CD4-positive, alpha-beta T cell treated with Interferon gamma for 1 hour (primary cell): ENCODE measurements at places on chromosomes 2 and 18.

DNA sequence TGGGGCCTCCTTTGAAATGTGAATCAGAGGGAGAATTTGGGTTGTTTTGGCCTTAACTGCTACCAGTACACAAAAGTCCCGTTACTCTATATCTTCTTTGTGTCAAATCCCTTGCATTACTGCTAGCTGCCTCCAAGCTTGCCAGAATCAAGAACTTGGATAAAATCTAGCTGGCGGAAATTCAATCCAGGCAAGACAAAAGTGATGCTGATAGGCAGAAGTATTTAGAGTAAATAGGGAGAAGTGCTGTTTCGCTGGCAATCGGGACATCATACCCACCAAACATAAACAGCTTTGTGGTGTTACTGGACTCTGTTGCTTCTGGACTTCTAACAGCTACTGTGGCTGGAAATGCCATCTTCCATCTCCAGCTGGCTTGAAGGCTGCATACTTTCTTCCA lies 2.5 kb downstream of the IFIH1 start:
- DNase-seq, result no peak

DNA sequence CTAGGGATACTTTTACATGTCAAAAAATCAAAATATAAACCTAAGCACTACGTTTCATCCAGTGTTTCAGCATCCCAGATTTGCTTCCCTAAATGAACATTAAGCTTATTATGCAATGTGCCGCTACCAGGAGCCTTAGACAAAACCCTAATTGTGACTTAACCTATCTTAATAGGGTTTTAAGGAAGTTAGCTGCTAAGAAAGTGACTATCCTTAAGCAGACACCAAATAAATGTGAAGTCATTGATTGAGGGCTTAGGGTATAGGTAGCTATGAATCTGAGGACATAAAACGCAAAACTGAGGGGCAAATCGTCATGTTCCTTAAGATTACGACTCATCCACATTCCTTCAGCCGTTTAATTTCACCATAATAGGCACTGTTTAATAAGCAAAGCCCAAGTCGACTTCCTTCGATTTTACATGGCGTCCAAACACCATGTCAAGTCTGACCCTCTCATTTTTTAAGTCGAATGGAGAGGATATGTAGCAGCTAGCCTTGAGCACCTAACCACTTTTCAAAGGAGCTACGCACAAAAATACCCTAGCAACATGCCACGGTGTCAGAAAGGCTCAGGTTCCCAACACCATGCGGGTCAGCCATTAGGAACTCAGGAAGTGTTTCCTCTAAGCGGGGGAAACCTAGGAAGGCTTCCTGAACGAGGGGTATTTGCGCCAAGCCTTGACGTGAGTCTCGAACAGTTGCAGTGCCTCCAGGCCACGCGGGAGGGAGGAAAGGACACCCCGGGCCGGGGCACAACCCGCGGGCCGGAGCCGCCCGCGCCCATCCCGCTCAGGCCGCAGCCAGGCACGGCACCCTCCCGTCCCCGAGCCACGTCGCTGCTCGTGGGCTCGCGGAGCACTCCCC lies 1.0 kb downstream of the HDLBP start:
- no peak for DNase-seq

- DNase-seq, result no peak
These were observed 42.3 kb downstream of the IL1R2 start for GRCh38 chr2:102033750-102034682.

DNA sequence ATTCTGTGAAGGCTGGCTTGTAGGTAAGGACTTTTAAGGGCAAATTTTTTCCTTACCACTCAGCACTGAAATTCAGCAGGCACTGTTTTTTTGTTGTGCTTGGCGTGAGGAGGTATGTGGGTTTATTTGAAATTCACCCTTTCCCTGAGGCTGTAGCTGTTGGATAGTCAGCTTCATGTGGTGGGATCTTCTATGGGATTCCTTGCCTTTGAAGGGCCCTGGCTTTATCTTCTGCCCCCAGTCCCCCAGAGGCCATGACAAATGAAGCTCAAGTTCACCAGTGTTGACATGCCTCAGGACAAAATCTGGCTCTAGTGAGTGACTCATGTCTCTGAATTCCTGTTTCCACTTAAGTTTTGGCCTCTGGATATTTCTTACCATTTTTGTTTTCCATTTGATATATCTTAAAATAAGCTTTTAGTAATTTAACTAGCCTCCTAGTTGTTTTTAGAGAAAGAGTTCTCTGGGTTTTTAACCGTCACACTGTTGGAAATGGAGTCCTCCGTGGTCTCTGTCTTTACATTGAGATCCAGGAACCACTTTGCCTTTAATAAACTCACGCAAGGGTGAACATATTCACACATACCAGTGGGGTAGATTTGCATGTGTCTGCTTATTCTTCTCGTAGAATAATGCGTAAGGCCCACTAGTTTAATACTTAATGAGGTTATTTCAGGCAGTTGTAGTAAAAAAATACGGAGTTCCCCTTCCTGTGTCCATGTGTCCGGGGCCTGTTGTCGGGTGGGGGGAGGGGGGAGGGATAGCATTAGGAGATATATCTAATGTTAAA lies 211.1 kb upstream of the FAM98A start:
- no peak for DNase-seq

- DNase-seq, result peak; percentile 42
These were observed 137.5 kb downstream of the TPO start for GRCh38 chr2:1550658-1551316.

DNA sequence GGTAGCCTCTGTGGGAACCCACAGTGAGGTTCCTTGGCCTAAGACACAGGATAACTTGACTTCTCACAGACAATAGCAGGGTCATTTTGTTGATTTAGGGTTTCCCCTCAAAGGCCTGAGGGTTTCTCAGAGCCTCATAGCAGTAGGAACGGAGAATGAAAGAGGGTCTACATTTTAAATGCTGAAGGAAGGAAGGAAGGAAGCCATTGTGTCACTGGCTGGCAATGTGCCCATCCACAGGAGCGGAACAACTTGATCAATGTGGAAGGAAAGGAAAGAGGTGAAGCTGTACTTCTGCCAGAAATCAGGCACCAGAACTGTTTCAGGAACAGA lies 5.1 kb downstream of the IL1B start:
- peak; percentile 34 for DNase-seq

DNA sequence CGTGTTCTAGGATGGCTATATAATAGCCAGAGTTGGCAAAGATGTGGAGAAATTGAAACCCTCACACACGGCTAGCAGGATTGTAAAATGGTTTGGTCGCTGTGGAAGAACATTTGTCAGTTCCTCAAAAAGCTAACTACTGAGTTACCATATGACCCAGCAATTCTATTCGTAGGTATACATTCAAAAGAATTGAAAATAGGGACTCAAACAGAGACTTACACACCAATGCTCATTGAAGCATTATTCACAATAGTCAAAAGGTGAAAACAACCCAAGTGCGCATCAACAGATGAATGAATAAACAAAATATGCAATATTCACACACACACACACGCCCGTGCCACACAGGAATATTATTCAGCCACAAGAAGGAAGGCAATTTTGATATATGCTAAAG lies 98.7 kb downstream of the PLA2R1 start:
- DNase-seq, result no peak

GRCh38 chr2:167946441-167946841 lies 301.0 kb downstream of the STK39 start:
- no peak for DNase-seq

GRCh38 chr2:64860276-64860885 lies 128.8 kb upstream of the SLC1A4 start:
- peak; percentile 11 for DNase-seq

- no peak for DNase-seq
These were observed 68.8 kb upstream of the CDC42EP3 start for GRCh38 chr2:37740164-37740739.

DNA sequence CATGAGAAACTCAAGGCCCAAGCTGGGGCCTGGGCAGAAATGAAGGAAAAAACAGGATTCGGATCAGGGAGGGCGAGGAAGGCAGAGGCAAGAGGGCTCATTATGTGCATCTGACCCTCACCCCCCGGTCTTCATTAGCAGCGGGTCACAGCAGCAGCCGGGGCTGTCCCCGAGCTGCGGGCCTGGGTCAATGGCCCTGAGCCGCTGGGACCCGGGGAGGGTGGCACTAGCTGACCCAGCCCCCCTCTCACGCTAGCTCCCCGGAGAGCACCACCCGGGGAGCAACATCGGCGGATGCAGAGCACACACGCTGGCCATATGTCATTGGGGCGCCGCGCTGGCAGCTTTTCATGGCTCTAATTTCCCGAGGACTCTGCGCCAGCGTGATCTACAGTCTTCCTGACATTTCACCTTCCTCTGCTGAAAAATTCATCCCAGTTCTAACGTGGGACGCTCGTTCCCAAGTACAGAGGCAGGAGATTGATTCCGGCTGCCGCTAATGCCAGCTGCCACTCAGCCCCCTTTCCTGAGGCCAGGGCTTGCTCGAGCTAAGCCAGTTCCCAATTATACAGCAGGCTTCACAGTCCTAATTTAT lies 63.7 kb downstream of the EIPR1 start:
- no peak for DNase-seq

DNA sequence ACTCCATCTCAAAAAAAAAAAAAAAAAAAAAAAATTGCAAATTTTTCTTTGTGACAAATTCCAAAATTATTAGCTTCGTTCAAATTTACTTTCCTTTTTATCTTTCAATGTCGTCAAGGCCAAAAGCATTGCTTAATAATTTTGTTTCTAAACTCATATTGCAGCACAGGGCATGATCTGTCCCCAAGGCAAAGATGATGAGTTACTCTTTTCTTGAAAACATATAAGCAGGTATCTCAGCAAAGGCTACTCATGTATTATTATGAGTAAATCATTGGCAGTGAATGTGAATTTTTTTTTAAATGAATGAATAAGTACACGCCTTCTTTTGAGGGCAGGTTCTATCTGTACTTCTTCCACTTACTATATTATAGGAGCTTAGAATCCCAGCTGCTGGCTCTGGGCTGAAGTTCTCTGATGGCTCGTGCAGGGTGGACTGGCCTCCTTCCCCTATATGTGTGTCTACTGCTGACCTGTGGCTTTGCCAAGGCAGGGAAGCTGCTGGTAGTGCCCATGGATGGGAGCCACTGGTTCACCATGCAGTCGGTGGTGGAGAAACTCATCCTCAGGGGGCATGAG lies at the start of gene UGT1A7:
Gene UGT1A7, plus strand, starts transcription at position 381 of the 579 bp plus-strand sequence. Its CDS starts 37 bp downstream, at position 418.
- no peak for DNase-seq

DNA sequence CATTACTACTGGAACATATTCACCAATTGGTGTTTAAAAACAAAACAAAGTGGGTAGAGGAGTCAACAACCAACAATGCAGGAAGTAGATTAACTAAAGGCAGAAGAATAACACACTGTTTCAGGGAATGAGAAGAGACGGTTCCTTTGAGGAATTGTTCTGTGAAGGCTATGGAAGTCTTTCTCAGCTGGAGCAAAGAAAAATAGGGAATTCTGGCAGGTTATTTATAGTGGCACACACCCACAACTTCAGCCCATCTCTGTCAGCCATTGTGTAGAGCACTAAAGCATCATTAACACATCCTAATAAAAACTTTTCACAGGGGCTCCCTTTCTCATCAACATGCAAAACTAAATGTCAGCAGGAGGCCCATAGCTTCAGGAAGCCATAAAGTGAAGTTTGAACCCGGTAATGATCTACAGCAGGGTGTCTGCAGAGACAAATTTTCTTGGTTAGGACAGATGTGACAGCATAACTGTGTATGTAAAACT lies 113.6 kb downstream of the CDH2 start:
- DNase-seq, result no peak

DNA sequence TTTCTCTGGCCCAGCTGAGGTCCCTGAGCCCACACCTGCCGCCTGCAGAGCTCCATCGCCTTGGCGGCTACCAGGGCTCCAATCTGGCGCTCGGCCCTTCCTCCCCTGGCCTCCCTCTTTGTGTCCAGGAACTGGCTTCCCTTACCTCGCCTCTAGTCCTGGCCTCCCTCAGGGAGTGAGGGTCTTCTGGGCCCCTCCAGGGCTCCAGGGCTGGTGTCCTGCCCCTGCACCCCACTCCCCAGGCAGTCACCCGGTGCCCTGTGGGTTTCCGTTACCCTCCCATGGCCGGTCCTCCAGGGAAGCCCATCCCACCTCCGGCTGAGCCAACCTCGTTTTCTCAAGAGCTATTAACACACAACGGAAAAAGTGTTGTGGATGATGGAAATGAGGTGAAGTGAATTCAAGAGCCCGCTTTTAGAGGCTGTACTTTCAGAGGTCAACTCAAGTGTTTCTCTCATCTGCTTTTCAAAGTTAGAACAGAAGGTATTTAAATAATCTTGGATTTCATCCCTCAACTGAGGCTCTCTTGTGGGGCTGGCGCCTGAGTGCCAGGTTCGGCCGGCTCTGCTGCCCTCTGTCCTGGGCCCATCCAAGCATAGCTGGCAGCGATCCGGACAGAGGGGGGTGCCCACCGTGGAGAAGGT lies 131.9 kb downstream of the ASB1 start:
- no peak for DNase-seq

GRCh38 chr18:79790996-79791972 lies 6.5 kb upstream of the KCNG2 start:
- peak; percentile 52 for DNase-seq

DNA sequence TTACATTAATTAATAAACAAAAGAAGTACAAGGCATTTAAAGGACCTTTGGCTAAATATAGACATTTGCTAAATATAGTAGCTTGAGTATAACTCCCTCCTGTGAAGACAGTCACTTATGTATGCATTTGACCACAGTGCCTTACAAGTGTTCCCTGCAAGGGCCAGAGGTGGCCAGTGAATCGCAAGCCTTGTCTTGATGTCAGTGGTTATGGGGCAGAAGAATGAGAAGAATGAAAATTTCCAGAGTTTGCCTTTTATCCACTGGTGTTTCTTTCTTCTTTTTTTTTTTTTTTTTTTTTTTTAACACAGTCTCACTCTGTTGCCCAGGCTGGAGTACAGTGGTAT lies 1.8 kb downstream of the LRRFIP1 start:
- no peak for DNase-seq

- no peak for DNase-seq
These were observed 200.3 kb upstream of the ID2 start for GRCh38 chr2:8481463-8482009.

DNA sequence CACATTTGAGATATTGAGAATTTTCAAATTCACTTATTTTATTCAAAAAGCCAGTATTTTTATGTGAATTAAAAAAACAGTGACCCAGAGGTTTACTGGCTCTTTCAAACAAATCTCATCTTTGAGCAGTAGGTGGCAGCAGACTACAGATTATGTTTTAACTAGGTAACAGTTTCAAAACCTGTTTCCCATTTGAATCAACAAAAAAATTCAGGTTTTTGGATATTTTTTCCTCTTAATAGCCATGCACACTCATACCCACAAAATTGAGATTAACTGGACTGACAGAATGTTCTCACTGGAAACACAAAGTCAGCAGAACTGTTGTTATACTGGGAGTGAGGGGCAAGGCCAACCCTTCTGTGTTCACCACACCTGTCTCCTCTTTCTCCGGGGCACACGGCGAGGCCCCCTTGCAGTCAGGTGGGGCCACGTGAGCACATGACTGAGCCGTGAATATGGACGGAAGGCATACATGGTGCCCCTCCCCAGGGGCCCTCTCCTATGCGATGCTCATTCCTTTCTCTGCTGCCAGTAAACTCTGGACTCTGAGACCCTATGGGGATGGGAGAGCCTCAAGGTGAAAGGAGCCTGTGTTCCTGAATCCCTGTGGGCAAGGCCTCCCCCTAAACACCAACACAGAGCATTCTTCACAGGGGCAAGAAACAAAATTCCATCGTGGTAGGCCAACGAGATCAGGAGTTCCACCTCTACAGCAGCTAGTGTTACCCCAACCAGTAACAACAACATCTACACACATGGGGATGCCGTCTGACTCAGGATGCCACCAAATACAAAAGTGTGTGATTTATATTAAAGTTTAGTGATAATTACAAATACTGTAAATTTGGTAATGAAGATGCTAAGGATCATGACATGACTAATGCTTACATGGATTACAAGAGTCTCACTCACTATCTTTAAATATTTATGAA lies 80.4 kb downstream of the LPIN2 start:
- no peak for DNase-seq
